ENCODE measurements at places on chromosomes 3 and 15. TPM values are rescaled to one million over a fixed set of nuclear protein-coding genes. Genes with fewer than 3 reads are reported as not detected.

The CYP1A2 gene
- 0.10 TPM for total RNA-seq

The HDC gene
- total RNA-seq = 5.7 TPM

DNA sequence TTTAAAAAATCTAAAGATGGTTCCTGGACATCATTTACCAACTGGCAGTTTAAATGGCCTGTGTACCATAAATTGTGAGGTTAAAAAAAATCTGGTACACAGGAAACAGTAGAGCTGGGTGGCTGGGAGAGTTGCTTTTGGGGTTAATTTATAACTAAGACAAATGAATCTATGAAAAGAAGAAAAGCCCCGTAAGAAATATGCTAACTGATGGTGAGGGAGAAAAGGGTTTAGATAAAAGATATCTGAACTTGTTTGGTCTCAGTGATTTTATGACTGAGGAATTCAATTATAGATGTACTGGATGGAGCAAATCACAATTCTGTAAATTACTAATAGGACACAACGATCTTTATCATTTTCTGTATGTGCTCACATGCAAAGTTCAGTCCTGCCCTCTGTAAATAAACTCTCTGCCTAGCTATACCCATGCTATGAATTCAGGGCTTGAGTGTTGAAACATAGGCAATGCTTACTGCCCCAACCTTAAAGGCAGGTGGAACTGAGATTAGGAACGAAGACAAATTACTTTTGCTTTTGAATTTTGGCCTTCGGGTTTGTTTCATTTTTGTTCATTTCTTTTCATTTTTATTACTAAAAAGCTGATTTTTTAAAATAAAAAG lies 28.0 kb downstream of the PPARG start:
- no peak for DNase-seq

- peak; percentile 90 for DNase-seq
Observed at GRCh38 chr3:139343895-139344856, at the start of gene MRPS22. Gene MRPS22, plus strand, starts transcription at chr3:139344020. Its CDS starts 7 bp downstream, at chr3:139344027.

DNA sequence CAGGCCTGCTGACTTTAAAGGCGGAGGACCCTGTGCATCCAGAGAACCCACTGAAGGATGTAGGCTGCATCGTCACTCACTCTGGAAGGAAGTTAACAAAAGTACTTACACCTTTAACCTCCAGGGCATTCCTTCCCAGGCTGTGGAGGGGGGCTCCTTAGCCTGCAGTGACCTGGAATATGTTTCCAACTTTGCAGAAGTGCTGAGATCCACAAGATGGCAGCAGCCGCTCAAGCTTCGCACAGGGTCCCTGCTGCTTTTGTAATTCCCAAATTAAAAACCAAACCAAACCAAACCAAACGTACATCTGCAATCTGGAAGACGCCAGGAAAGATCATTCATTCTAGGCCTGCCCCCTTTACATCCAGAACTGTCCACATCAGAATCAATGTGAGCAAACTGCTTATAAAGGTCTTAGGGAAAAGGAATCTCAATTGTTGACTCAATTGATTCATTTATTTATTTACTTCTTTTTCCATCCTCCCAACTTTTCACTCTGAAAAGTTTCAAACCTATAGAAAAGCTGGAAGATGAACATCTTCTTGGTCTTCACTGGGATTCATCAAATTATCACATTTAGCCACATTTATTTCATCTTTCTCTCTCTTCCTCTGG lies 70.5 kb upstream of the KLHL25 start:
- no peak for DNase-seq

DNA sequence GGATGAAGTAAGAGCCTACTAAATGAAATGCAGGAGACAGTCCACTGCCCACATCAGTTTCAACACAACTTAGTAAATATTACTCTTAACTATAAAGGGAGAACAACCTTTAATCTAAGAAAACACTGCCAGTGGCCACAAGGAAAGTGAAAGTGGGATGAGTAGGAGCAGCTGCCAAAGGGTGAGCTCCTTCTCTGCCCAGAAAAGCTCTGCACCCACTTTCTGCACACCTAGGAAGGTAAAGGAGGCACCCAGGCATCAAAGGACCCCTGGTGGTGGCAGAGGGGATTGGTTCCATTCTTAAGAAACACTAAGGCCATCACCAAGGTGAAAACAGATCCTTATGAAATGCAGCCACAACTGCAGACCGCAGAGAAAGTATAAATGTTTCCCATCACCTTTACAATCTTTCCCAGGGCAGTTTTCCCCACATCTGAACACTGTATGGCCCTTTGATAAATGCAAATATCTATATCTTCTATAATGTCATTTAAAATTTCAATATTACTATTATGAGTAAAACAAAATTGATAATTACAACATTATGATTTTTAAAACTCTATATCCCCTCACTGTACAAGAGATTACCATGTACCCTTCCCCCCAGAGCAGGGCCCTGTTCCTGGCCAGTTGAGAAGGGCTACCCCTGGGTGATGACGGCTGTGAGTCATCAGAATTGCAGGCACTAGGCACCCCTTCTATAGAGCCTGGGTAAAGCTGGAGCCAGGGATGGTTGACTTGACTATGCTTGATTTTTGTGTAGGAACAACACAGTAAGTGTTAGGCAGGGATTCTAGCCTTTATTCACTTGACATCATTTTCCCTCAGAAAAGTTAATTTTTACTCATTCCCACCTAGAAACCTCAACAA lies 92.0 kb downstream of the SNRK start:
- DNase-seq = no peak

- DNase-seq = no peak
Observed at GRCh38 chr3:196159526-196159925, 51.7 kb downstream of the ZDHHC19 start.

- no peak for DNase-seq
Observed at GRCh38 chr3:61613666-61614065, 52.3 kb downstream of the PTPRG start.

DNA sequence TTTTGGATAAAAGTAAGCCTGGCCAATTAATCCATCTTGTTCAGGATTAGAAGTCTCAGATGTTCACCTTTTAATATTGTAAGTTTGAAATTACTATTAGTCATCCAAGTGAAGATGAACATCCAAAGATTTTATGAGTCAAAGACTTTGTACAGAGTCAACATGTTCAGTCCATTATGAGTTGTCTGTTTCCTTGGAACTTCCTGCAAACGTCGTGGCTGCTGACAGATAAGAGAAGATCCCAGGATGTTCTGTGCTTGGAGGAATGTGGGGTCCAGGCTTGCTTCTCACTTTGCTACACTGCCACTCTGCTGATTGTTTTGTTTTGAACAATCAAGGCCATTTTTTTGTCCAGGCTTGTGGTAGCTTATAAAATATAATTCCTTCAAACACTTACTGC lies 74.3 kb upstream of the SLCO2A1 start:
- no peak for DNase-seq
